ENCODE measurements at places on chromosomes 2 and 18.

- DNase-seq = no peak
Measured at GRCh38 chr2:203972066-203972465, 35.5 kb downstream of the ICOS start.

GRCh38 chr2:3628241-3628679, 29.7 kb upstream of the ALLC start:
- DNase-seq = no peak

- DNase-seq = no peak
Measured at GRCh38 chr18:61690418-61691138, 202.2 kb downstream of the RNF152 start.

- no peak for DNase-seq
Measured at GRCh38 chr2:212957624-212958023, 193.8 kb downstream of the IKZF2 start.

DNA sequence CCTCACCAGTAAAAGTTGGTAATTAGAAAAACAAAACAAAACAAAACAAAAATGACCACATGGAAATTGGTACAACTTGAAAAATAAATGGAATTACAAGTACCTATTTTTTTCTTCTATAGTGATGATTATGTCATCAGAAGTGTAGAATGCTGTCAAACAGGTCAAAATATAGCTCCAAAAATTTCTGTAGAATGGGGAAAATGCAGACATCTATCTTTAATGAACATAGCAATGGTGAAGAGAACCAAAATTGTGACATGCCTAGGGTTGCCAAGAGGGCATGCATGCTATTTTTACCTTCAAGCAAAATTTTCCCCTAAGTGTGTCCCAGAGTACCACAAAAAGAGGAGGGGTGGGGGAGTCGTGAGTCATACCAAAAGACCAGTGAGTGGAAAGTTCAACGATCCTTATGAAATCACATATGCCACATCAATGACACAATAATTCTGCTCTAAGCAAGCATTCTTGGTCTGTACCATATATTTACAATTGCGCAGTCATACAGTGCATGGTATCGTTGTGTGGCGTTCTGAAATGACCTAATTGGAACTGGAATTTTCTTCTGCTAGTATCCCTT, 1436.4 kb downstream of the SUCLG1 start:
- no peak for DNase-seq

DNA sequence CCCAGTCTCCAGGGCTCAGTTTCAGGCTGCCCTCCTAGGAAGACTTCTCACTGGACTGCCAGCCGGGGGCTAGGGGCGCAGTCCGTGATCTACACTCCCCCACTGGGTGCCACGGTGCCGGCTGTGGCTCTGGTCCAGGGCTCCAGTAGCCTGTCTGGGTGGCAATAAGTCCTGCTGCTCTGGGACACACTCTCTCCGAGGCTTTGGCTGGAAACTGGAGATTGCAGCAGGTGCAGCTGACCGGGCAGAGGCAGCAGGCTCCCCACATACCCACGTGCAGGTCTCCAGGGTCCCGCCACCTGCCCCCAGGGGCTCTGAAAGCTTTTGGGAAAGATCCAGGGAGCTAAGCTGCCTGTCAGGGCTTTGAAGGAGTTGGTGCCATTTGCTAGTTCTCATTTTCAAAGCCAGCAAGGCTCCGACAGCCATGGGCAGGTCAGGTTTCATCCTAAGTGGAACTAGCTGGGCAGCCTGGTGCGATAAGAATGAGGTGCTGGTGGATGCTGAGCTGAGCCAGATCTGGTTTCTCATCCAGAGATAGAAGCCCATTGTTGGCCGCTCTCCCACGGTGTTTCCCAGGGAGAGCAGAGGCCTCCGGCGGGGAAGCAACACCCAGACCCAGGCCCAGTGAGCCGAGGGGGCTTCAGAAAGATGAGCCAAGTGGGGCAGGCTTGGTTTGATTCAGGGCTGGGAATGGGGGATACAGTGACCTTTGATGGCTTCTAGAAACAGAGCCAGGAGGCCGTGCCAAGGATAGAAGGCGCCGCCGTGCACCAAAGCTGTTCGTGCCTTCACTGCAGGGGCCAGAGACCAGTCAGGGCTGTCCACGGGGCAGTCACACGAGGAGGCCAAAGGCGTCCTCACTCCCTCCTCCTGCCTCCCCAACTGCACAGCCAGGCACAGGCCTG, 141.7 kb upstream of the GPC1 start:
- no peak for DNase-seq

DNA sequence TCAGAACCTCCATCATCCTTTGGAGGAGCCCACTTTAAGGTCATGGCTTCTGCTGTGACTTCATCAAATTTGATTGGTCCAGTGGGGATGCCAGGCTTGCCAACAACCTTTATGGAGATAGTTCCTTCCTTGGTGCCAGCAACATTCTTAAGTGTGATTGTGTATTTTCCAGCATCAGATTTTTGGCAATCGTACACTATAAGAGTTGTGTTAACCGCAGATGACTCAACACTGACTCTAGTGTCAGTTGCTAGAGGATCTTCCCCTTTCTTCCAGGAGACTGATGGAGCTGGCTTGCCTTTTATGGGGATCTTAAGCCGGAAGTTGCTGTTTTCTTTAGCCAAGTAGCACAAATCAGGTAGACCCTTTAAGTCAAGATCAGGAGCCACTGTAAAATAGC, 98.7 kb downstream of the PLEKHA3 start:
- DNase-seq = no peak

DNA sequence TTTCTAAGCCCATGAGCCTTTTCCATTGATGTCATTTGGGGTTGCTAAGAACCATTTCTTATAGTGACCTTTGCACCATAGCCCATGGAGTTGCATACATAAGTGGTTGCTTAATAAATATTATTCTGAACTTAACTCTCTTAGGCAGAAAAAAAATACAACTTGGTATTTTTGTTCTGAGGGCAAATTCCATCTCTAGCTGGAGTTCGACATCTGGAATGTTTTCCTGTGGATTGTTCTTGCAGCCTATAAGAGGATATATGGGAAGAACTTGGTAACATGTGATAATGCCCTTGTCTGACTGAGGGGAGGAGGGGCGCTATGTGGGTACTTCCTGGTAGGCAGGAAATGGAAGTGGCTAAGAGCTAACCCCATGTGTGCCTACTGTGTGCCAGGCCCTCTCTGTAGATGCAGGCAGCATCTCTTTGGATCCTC, 20.7 kb downstream of the IGFBP2 start:
- DNase-seq = no peak

DNA sequence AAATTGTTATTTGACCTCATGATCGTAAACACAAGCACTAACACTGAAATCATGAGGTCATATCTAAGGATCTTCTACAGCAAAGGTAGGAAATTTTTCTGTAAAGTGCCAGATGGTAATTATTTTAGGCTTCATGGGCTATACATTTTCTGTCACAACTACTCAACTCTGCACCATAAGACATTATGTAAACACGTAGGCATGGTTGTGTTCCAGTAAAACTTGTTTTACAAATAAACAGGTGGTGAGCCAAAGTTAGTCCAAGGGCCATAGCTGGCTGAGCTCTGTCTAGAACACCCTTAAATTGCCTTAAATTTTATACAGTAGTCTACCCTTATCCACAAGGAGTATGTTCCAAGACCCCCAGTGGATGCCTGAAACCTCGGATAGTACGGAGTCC, 147.3 kb upstream of the CYP1B1 start:
- no peak for DNase-seq

DNA sequence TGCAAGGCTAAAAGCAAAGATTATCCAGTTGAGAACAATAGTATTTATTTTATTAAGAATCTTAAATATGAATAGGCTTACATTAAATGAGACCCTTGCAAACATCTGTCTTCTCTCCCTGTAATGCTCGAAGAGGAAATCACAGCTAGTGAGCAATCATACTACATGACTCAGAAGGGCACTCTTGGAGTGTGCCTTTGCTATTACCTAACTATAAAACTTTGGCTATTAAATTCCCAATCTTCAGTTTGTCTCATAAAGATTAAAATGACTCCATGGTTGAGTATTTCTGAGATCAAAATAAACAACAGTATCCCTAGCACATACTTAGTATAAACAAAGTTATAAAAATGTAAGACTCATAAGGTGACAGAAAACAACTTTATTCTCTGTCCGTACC, 296.9 kb downstream of the KCNJ3 start:
- no peak for DNase-seq

GRCh38 chr18:62678847-62679485, 36.4 kb upstream of the PHLPP1 start:
- no peak for DNase-seq

DNA sequence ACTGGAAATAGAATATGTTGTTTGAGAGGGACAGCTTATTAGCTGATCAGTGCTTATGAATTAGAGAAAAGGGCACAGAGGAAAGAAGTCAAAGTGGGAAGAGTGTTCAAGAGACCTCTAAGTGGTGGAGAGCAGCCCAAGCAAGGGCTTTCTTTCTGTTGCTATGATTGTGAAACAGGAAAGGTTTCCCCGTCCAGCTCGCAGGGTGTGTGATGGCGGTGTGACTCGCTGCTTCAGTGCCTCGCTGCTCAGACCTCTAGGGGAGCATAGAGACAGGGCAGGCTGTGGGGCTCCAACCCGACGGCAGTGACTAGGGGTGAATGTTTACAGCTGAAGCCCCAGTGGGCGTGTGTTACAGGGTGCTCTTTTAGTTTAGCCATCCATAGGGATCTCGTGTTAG, 166.5 kb upstream of the COPS8 start:
- no peak for DNase-seq

GRCh38 chr18:39966275-39966674, 1988.8 kb upstream of the PIK3C3 start:
- no peak for DNase-seq

DNA sequence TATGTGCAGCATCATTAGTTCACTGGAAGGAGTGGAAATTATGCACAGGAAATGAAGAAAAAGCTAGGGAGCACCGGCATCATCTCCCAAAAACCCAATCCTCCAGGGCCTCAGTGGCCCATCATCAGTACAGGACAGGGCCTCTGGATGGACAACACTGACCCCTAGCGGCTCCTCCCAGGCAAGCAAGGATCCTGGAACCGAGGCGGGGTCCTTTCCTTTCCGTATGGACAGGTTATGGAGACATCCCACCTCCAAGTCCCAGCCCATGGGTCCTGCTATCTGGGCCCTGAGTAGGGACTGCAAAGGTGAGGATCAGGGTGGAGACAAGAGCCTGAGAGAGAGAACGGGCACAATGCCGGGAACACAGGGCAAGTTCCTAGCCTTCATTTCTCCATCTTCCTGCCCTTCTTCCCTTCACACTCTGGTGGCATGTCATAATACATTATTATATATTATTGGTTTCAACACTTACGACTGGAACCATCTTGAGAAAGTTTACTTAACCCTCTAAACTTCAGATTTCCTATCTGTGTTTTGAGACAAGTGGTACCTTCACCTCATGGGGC, 68.2 kb downstream of the ZNF516 start:
- no peak for DNase-seq

GRCh38 chr2:235728800-235729556, 235.1 kb downstream of the AGAP1 start:
- no peak for DNase-seq

- no peak for DNase-seq
Measured at GRCh38 chr2:135909976-135910375, 33.7 kb upstream of the MCM6 start.

All from stimulated activated CD8-positive, alpha-beta memory T cell treated with anti-CD3 and anti-CD28 coated beads, Interleukin-4, amount 100 ng/mL, for 1 hour (primary cell).